Kasumi-1 (cell line): ENCODE measurements at places on chromosomes 7 and 10.

DNA sequence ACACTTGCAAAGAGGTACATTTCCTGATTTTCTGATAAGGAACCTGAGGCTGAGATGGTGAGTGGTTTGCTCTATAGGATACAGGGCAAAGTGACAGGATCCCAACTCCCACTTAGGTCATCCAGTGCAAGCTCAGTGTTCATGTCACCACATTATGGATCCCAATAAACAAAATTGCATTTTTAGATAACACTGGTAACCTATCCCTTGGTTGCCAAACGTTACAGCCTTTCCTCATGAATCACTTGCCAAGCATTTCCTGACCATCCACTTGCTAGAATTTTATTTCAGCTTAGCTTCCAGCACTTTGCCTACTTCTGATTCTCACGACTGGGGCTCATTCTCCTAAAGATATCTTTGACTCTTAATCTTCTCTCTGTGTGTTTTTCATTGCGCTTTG lies 131.4 kb upstream of the ODAD2 start:
- no peak for DNase-seq

GRCh38 chr10:76736392-76736791 lies 901.2 kb downstream of the KCNMA1 start:
- no peak for DNase-seq

DNA sequence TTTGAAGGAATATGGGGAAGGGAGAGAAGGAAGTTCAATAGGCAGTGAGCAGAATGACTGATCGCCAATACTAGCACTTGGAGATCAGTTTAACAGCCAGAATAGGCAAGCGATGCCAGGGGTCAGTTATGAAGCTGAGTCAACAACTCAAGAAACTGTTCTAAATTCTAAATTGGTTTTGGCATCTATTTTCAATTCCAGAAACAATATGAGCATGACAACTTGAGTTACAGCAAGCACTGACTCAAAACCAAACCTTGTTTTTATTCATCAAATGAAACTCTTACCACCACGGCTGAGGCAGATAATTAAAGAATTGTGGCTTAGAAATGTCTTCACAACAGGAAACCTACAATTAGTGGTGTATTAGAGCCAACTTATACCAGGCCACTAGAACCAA lies 180.5 kb upstream of the ASAH2 start:
- no peak for DNase-seq

- peak; percentile 41 for DNase-seq
Measured at GRCh38 chr7:74343281-74344131, 54.3 kb downstream of the CLIP2 start.

DNA sequence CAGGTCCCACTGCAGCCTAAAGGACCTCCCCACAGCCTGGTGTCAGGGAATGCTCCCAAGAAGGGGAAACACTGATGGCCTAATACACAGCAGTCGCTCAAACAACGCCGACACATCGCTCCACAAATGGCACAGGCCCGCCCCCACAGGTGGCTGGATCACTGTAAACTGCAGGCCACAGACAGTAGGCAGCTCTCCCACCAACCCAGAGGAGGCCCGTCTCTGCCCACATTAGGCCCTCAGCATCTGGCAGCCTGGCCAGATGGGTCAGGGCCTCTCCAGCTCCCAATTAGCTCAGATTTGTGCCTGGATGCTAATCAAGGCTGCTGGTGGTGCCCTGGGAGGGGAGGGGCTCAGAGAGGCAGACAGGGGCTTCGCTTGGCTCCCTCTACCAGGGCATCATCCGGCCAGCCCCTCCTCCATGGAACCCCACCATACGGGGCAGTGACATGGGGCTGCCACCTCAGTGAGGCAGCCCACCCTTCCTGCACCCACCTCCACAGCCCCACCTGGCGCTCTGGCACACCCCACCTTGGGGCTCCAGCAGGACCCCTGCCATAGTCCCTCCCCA lies 42.7 kb downstream of the CAMK2B start:
- no peak for DNase-seq

DNA sequence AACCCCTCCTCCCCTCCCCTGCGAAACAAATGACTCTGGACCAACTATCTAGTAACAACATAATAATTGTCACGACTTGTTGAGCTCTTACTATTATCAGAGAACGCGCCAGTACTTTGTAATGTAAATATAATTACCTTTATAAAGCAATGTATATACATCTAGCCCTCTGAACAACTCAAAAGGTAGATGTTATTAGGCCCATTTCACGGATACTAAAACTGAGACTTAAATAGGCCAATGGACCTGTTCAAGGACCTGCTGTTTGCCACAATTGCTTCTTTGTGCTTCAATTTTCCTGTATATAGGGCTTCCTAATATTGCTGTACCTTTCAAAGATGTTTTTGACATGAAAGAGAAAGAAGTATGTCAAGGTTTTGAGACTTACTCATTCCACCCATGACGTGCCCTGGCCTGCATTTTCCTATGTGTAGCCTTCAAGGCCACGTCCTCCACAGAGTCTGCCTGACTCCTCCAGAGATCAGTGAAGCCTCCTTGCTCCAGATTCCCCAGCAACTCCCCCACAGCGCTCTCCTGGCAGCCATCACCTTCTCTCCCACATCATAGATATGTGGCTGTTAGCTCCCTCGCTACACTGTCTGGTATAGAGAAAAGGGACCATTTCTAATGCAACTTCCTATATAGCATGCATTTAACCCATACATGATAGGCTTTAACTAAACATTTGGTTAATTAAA lies 156.6 kb downstream of the SKIDA1 start:
- no peak for DNase-seq

DNA sequence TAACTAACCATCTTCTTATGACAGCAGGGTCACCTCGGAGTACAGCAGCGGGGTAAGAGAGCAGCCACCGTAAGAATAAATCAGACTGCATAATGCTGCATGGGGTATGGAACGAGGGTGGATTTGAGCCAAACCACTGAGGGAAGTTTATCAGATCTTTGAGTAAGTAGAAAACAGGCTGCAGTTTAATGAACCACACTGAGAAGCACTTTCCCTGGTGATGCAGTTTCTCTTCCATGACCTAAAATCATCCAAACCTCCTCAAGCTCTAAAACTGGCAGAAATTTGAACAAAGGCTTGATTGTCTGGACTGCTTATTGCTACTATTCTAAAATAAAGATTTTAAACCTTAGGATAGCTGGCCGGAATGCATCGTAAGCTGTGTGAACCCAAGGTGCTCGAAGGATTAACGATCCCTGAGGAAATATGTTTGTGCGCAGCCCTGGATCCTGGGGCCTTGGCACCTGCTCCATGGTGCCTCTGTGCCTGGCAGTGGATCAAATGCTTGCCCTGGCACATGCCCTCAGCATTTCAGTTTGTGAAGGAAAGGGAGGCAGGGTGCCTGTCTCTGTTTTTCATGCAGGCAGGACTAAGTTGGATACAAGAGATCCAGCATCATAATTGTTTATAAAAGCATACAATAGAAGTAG lies 322.7 kb downstream of the LHFPL3 start:
- no peak for DNase-seq
